ENCODE measurements at places on chromosomes 16 and 17.

- H3K4me3 ChIP-seq: peak overlapping the region; percentile 6
- no peaks in the 10 kb centered on the region for H3K36me3 ChIP-seq
- H3K27me3 ChIP-seq: peaks cover 55% of the 10 kb centered on the region
- H3K27ac ChIP-seq: peak overlapping the region; percentile 3
- ATAC-seq: peak; percentile 6
- H3K4me1 ChIP-seq: peaks cover 37% of the 10 kb centered on the region
Measured at GRCh38 chr16:727291-727977, 528 bp downstream of the HAGHL start.

DNA sequence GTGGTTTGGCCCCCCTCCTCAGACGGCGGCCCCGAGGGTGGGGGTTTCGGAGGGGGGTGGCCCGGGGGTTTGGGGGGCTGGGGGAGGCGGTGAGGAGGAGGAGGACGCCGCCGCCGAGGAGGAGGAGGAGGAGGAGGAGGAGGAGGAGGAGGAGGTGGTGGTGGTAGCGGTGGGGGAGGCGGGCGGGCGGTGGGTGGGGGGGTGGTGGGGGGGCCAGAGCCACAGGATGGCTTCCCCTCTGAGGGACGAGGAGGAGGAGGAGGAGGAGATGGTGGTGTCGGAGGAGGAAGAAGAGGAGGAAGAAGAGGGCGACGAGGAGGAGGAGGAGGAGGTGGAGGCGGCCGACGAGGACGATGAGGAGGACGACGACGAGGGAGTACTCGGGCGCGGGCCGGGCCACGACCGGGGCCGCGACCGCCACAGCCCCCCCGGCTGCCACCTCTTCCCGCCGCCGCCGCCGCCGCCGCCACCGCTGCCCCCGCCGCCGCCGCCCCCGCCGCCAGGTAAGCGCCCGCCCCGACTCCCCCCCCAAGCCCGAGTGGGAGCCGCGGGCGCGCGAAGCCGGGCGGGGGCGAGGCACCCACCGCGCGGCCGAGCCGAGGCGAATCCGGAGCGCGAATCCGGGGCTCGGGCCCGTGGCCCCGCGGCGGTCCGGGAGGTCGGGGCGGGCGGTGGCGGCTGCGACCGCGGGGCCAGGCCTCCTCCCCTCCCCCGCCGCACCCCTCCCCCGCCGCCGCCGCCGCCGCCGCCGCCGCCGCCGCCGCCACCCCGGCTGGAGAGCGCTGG is 3.8 kb upstream of the CHD3 start:
- H3K36me3 ChIP-seq: no peaks in the 10 kb centered on the region
- ATAC-seq: no peak
- peak overlapping the region; percentile 67 for H3K4me3 ChIP-seq

DNA sequence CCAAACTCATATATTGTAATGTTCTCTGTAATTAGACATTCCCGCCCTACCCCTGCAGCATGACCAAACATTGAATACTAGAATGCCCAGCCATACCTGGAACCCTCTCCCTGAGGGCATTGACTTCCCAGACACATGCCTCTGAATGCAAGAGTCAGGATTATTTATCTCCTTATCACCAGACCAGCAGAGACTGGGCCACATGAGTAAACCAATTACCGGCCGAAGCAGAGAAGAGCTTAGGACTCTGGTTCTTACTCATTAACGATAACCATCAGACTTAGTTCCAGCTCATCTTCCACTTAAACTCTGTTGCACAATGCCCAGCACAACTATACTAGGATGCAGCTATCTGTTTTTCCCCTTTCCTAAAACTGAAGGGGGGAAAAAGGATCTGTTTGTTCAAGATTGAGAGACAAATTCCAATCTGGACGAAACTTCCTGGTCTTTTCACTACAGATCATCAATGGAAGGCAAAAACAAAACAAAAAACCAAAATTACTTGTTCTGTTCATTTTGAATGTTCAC is 88.2 kb upstream of the CORO6 start:
- H3K27ac ChIP-seq: peak overlapping the region; percentile 48
- peak; percentile 49 for ATAC-seq
- H3K4me3 ChIP-seq: no peak overlapping the region

DNA sequence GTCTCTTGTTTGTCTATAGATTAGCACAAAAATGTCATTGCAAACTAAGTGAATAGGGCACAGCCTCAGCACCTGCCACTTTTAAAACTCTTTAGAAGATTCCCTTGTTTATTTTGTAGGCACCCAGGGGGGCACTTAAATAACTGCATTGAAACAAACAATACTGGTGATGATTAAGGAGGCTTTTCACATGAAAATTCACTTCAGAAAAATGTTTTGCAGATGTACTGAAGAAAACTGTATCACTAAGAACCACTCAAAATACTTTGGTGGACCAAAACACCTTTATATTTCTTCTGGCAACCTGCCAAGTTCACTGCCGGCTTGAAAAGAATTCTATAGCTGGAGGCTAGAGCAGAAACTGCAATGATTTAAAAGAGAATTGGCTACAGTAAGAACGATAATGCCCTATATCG is 281.5 kb downstream of the TOX3 start:
- no peak for ATAC-seq
- H3K27me3 ChIP-seq: no peaks in the 10 kb centered on the region
- no peaks in the 10 kb centered on the region for H3K36me3 ChIP-seq
- no peak overlapping the region for H3K27ac ChIP-seq
- no peaks in the 10 kb centered on the region for H3K4me1 ChIP-seq

DNA sequence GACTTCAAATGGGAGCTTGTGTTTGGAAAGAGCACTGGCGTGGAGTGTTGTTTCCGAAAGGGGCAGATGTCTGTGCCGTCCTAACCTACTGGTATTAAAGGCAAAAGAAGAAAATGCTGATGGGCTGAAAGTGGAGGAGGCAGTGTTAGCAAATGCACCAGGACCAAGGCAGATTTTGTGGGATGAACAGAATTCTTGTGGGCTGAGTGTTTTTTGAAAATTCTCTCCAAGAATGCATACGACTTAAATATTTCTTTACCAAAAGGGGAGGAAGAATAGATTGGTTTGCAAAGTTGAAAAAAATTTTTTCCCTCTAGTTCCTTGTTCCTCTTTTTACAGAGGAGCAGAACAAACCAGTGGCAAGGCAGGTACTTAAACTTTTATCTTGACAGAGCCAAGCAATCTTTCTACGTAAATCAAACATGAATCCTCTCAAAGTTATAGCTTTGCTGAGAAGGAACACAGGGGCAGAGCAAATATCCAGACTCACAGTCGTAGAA is 16.8 kb downstream of the MARCHF10 start:
- H3K27me3 ChIP-seq: no peaks in the 10 kb centered on the region
- H3K27ac ChIP-seq: no peak overlapping the region
- no peak overlapping the region for H3K4me3 ChIP-seq
- no peaks in the 10 kb centered on the region for H3K4me1 ChIP-seq
- H3K36me3 ChIP-seq: no peaks in the 10 kb centered on the region

GRCh38 chr17:28131599-28131998 is 89.1 kb downstream of the NLK start:
- H3K4me3 ChIP-seq: no peak overlapping the region

GRCh38 chr17:81081222-81082176 is 46.5 kb downstream of the BAIAP2 start:
- no peaks in the 10 kb centered on the region for H3K4me1 ChIP-seq
- peaks cover 46% of the 10 kb centered on the region for H3K36me3 ChIP-seq
- ATAC-seq: no peak
- no peak overlapping the region for H3K4me3 ChIP-seq
- no peak overlapping the region for H3K27ac ChIP-seq

DNA sequence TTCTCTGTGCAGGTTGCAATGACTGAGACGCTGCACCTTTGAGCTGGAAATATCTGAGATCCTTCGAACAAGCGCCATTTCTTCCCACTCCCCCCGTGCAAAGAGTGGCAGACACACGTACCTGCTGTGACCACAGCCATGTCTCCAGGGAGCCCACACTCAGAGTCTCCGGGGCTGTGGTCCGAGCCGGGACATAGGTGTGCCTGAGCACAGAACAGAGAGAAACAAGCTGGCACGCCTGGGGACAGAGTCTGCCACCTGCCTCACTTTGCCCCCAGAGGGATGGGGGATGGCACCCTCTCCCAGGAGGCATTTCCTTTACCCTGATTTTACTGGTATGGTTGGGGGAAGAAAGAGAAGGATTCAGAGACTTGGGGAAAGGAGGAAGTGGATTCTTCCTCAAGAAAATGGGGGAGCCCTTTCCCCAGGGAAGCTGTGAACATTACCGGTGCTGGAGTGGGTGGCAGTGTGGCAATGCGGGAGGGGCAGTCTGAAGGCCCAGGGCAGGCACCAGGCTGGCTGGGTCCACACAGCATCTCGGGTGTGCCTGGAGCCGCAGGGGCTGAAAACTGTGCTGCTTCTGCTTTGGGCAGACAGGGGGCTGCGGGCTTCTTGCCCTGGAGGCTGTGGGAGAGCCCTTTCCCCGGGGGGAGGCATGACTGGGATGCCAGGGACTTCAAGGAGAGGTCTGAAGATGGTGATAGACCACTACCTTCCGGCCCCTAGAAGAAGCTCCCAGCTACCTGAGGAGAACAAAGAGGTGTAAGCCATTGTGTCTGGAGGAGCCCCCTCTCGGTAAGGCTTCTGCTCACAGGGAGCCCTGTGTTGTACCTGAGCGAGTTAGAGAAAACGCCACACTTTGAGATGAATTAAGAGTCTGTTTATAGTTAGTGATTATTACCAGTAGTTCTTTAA is 6.6 kb upstream of the PIK3R6 start:
- no peak overlapping the region for H3K4me3 ChIP-seq
- no peaks in the 10 kb centered on the region for H3K4me1 ChIP-seq
- peaks cover 48% of the 10 kb centered on the region for H3K27me3 ChIP-seq

DNA sequence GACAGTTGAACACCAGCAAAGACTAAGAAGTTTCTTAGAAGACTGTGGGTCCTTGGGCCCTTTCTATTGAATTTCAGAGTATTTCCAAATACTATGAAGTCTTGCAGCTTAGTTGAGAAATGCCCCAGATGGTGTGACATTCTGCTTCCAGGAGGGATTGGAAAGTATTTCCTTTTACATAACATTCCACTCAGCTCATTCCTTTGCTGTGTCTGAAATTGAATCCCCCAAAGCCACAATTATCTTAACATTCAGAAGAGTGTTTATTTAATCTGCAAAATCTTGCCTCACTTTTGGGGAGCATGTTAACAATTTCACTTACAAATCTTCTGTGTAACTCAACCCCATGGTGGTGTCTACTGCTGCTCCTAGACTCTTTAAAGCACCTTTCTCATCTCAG is 307.7 kb downstream of the WWOX start:
- H3K27me3 ChIP-seq: no peaks in the 10 kb centered on the region
- ATAC-seq: peak; percentile 70
- H3K4me1 ChIP-seq: peaks cover 3% of the 10 kb centered on the region
- no peak overlapping the region for H3K27ac ChIP-seq
- H3K36me3 ChIP-seq: no peaks in the 10 kb centered on the region
- H3K4me3 ChIP-seq: no peak overlapping the region

DNA sequence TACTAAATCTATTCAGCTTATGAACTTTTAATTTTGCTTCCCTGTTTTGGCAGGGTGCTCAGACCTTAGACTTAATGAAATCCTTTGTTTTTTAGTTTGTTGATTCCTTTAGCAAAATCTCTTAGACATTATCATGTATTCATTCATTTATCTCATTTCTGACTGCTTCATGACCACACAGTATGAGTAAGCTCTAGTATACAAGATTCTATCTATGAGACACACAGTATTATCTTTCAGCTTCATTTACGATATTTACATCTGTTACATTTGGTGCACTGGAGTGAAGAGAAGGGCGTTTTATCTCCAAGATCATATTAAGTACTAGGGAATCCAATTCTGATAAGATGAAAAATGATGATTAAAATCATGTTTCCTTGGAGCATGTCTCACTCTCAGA is 448.1 kb upstream of the CA10 start:
- no peaks in the 10 kb centered on the region for H3K4me1 ChIP-seq
- H3K36me3 ChIP-seq: no peaks in the 10 kb centered on the region
- H3K27ac ChIP-seq: no peak overlapping the region
- ATAC-seq: no peak

DNA sequence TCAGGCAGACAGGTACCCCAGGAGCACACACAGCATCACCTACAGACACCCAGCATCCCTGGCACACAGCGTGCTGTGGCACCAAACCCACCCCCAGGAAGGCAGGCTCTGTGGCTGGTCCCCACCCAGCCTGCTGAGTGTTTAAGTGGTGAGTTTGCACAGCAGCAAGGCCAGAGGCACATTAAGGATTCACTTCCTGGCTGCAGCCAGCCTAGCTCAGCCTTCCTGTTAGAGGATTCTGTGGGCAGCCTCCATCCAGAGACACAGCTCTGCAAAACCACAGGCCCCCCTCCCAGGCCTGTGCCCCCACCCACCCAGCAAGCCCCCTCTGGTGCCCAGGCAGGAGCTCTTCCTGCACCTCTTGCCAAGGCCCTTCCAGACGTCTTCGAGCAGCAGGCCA is 36.1 kb upstream of the PHB1 start:
- ATAC-seq: no peak
- H3K4me1 ChIP-seq: no peaks in the 10 kb centered on the region
- no peak overlapping the region for H3K27ac ChIP-seq
- H3K4me3 ChIP-seq: no peak overlapping the region

- H3K36me3 ChIP-seq: no peaks in the 10 kb centered on the region
- H3K27ac ChIP-seq: no peak overlapping the region
- no peak overlapping the region for H3K4me3 ChIP-seq
- H3K27me3 ChIP-seq: no peaks in the 10 kb centered on the region
Measured at GRCh38 chr16:72927199-72928089, 120.5 kb downstream of the ZFHX3 start.

GRCh38 chr17:59124665-59125064 is 18.0 kb upstream of the TRIM37 start:
- no peaks in the 10 kb centered on the region for H3K27me3 ChIP-seq
- no peak overlapping the region for H3K27ac ChIP-seq
- H3K36me3 ChIP-seq: no peaks in the 10 kb centered on the region
- no peaks in the 10 kb centered on the region for H3K4me1 ChIP-seq

DNA sequence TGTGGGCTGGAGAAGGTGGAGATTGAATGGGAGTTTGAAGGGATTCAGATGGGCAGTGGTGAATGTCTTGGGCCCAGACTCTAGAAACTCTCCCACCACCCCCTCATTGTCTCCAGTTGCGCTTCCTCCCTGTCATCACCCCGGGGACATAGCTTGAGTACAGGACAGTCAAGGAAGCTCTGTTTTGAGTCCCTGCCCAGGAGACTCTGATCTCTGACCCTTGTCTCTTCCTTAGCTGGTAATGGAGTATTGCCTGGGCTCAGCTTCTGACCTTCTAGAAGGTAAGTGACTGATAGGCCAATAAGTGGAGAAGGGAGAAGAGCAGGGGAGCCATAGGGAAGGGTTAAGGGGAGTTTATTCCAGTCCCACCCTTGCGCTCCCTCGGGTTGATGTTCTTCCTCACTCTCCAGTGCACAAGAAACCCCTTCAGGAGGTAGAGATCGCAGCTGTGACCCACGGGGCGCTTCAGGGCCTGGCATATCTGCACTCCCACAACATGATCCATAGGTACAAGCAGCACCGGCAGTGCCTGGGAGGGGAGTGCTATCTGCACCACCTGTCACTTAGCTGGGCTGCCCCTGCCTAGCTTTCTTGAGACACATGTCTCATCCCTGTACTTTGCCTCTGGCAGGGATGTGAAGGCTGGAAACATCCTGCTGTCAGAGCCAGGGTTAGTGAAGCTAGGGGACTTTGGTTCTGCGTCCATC is 5.0 kb downstream of the TAOK2 start:
- no peaks in the 10 kb centered on the region for H3K27me3 ChIP-seq
- peak overlapping the region; percentile 92 for H3K27ac ChIP-seq
- no peak for ATAC-seq
- H3K4me1 ChIP-seq: peaks cover 46% of the 10 kb centered on the region
